Stimulated activated CD8-positive, alpha-beta memory T cell treated with anti-CD3 and anti-CD28 coated beads, Interleukin-12 subunit alpha, Interleukin-12 subunit beta, amount 100 ng/mL, for 4 hours (primary cell): ENCODE measurements at places on chromosomes 4 and X.

GRCh38 chr4:95541889-95542607 is 6.7 kb downstream of the UNC5C start:
- DNase-seq: no peak

- DNase-seq: no peak
These were observed 2.8 kb downstream of the RTL5 start for GRCh38 chrX:72128881-72129280.

DNA sequence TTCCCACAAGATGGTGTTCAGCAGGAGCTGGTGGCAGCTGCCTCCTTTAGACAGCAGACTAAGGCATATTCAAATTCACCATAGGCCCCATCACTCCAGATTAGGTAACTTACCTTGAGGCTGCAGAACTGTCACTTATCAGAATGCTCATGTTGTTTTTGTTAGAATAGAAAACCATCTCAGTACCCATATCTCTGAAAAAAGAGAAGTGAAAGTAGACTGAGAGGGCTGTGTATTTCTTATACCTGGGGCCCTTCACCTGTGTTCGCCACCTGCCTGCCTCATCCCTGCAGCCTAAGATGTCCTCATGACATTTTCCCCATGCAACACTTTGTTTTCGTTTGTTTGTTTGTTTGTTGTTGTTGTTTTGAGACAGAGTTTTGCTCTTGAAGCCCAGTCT is 32.9 kb upstream of the SPRY1 start:
- no peak for DNase-seq

- peak; percentile 3 for DNase-seq
These were observed at the start of gene EVC2 for GRCh38 chr4:5708449-5709206. TSS of gene EVC2 (minus strand) at chr4:5708559. CDS start at chr4:5708513, 46 bp downstream.

GRCh38 chr4:105708181-105709080 is at the start of the genes GSTCD and INTS12:
TSS of gene GSTCD (plus strand) at chr4:105708784. CDS start at chr4:105717614, 8,830 bp downstream.
TSS of gene INTS12 (minus strand) at chr4:105708689. CDS start at chr4:105700005, 8,684 bp downstream.
- peak; percentile 73 for DNase-seq

DNA sequence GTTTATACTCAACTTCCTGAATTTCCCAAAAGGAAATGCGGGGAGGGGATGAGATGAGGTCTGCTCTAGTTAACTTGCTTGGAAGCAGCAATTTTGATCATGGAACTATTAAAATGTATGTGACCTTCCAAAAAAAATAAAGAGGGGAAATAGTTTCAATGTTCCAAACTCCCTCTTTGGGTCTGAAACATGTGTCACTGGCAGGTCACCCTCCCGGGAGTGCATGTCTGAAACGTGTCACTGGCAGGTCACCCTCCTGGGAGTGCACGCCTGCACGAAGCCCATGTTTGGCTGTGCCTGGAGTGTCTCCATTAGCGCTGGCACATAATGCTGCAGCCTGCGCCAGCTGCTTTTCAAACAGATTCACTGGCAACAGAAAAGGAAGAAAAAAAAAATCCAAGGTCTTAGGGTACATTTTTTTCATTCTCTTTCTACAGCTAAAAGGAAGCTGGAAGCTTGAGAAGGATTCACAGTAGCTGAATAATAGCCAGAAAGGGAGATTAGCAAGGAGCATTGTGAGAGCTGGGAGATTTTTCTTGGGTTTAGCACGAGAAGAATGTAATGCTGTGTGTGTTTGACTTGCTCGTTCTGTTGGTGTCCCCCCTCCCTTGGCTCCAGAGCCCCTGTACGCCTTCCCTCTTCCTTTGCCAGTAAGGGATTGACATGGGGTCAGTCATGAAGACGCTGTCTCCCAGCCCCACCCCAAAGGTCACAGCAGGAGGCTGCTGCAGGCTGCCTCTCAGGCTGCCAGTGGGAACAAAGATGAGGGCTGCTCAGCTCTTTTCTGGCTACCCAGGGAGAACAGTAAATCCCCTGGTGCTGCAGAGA is 39.2 kb upstream of the TLR3 start:
- no peak for DNase-seq

- DNase-seq: no peak
These were observed 1477.8 kb downstream of the C4orf33 start for GRCh38 chr4:130573742-130574141.

DNA sequence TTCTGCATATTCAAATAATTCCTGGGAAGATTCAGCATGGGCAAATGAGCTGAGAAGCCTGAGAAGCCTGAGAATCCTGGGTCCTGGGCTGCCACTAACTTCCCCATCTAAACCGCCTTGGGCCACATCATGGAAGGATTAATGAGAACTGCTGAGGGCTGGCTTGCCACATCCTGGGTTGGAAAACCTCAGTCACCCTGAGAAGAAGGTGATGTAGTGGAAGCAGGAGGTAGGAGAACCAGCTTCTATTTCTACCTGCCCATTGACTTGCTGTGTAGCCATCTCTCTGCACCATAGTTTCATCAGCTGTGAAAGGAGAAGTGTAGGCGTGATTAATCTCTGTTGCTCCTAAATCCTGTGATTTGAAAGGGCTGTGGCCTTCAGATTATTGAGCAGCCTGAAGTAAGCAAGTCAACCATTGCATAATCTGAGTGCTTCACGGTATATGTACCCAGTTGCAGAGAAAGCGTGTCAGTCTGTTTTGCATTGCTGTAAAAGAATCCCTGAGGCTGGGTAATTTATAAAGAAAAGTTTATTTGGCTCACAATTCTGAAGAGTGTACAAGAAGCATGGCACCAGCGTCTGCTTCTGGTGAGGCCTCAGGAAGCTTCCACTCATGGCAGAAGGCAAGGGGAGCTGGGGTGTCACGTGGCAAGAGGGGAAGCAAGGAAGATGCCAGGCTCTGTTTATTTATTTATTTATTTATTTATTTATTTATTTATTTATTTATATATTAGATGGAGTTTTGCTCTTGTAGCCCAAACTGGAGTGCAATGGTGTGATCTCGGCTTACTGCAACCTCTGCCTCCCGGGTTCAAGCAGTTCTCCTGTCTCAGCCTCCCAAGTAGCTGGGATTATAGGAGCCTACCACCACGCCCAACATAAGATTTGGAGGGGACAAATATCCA is 140.9 kb upstream of the ATP6AP2 start:
- DNase-seq: no peak

DNA sequence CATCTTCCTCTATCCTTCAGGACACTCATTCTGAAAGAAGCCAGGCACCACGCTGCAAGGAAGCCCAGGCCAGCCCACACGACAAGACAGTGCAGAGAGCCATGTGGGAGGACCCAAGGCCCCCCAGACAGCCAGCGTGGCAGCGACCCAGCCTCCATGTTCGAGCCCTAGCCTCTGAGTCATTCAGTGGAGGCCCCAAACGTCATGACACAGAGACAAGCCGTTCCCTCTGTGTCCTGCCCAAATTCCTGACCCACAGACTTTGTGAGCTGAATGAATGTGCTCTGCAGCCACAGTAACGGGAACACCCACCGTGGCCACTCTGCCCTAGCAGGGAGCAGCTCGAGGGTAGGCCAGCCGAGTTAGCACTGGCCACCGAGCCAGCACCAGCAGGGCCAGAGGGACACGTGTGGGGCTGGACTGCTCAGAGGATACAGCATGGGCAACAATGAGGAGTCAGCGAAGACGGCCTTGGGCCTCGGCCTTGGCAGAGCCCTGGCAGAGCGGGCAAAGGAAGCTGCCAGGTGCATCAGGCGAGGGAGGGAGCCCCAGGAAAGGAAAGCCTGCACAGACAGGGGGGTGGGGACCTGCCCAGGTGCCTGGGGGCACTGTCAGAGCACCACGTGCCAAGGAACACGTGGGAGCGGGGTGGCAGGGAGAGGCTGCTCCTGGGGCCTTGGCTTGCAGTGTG is 8.6 kb downstream of the BLOC1S4 start:
- DNase-seq: no peak

- peak; percentile 98 for DNase-seq
These were observed at the start of gene GTPBP6 for GRCh38 chrX:318739-319578. TSS of gene GTPBP6 (minus strand) at chrX:318796. CDS start at chrX:318787, 9 bp downstream.

DNA sequence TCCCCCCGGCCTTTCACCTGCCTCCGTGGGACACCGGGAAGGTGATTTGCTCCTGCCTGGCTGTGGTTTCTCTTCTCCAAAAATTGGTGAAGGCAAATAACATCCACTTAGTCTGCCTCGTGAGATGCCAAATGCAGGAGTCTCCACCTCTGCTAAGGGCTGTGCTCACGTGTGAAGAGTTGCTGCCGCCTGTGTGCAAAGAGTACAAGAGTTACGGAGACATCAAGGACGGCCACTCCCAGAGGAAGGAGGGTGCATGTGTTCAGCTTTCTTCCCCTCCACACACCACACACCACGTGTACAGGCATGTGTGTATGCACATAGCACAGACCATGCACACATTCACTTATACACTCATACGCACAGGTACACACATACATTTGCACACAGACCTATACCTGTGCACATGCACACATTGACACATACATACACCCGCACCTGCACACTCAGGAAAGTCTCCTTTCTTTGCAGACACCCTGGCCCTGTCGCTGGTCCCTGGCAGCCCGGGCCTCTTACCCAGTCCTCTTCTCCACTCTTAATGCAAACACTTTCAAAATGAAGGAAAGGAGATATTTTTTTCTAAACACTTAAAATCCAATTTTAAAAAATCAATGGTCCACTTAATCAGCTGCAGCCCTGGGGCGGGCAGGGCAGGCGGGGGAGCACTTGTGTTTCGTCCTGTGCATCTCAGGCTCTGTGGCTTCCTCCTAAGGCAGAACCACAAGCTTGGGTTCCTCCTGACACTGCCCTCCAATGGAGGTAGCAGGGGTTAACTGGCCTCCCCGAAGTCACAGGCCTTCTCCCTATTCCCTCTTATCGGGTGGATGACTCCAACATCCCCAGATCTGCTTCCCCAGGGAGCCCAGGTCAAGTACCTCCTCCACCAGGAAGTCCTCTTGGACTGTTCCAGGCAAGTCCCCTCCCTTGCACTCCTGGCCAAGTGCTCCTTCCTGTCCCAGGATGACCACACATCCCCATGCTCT is 103.0 kb downstream of the CPZ start:
- DNase-seq: no peak

- no peak for DNase-seq
These were observed 8.7 kb downstream of the WDFY3 start for GRCh38 chr4:84957514-84958420.

DNA sequence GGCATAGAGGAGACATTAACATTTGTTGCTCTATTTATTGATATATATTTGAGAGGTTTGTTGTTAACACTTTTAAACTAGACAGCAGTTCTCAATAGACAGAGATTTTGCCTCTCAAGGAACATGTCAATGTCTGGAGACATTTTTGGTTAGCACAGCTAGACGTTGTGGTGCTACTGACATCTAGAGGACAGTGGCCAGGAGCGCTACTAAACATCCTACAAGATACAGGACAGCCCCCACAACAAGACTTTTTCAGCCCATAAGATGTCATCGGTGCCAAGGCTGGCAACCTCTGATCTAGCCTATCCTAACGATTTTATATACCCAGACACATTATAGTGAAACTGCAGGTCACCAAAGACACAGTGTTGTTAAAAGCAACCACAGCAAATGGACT is 18.4 kb upstream of the CTSO start:
- DNase-seq: no peak

DNA sequence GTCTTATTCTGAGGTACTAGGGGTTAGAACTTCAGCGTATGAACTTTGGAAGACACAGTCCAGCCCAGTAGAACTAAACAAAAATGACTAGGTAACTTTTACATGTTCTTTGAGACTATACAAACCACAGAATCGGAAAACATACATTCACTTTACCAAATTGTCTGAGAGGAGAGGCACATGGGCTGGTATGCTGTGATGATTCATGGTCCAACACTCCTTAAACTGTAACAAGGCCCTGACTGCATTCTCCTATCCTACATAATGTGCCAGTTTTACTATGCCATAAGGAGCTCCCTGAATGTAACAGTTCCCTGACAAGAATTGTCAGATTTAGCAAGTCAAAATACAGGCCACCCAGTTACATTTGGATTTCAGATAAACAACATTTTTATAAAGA is 640.0 kb downstream of the RAB28 start:
- no peak for DNase-seq

GRCh38 chr4:186946682-186947294 is 223.1 kb upstream of the FAT1 start:
- DNase-seq: no peak

- no peak for DNase-seq
These were observed 183.5 kb downstream of the PCDH7 start for GRCh38 chr4:30903502-30904214.

DNA sequence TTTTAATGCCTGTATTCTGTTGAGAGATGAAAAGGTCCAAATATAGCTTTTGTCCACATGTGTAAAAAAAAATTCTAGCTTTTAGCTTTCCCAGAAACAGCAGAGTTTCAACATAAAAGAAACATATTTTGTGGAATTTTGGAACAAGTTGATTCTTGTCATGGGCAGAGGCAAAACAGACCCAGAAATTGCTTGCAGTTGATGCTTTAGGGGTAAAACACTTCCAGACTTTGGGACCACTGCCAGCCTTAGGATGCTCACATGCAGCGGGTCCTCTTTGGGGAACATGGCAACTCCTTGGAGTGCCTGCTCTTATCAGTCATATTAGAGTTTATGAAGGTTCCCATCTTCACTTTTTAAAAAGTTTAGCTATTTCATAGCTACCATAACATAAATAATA is 30.4 kb downstream of the DCLK2 start:
- DNase-seq: no peak

DNA sequence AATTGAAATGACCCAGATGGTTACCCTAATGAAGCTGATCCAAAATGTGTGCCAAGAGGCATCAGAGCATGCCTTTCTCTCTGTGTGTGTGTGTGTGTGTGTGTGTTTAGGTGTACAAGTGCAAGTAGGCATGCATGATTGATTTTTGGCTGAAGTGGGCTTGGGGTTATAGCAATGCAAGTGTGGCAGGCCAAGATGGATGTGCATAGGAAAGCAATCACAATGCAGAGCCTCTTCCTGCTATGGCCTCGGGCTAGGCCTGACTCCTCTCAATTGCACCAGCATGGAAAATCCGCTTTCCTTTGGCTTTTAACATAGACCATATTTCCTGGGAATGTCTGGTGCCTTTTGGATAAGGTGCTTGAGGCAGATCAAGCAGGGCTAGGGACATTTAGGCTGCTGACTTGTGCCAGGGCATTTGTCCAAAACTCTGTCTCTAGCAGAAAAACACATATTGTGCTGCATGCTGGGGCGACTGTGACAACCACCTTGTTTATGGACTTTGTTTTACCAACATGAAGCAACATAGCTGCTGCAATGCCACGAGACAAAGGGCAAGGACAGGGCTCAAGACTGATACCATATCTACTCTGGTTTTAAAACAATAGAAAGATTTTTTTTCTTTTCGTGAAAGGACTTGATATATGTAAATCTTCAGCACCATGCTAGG is 395.7 kb downstream of the RAPGEF2 start:
- no peak for DNase-seq

DNA sequence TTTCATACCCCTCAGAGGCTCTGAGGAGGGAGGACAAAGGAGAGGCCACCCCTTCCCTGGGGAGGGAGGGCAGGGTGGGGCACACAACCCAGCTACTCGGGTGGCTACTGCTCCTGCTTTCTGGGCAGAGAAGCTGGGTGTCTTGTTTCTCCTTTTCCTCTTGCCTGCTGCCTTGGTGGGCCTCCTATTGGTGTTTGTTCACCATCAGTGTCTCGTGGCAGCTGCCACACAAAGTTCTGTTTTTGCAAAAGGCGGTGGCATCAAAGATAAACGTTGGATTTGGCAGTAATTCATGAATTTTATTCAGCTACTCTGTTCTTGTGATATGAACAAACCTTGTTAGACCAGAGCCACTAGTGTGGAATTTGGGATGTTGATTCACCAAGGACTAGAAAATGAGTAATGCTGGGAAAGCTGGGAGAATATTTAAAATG is 153.0 kb upstream of the SCML1 start:
- no peak for DNase-seq
